Cortex of kidney (tissue), 1 donor: ENCODE measurements at places on chromosomes 4 and X.

DNA sequence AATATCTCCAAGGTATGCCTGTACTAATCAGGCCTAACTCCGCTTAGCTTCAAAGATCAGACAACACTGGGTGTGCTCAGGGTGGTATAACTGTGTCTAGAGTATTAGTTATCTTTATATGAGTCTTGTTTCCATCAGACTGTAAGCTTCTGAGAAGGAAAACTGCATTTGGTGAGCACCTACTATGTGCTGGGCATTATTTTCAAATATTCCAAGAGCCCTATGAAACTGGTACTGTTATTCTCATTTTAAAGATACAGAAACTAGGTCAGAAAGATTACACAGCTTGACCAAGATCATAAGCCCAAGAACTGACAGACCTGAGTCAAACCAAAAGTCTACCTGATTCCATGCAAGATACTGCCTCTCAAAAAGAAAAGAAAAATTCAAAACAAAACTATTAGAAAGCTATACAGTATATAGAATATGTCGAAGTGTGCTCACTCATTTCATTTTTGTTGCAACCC is 44.4 kb downstream of the LRBA start:
- DNase-seq, result no peak

DNA sequence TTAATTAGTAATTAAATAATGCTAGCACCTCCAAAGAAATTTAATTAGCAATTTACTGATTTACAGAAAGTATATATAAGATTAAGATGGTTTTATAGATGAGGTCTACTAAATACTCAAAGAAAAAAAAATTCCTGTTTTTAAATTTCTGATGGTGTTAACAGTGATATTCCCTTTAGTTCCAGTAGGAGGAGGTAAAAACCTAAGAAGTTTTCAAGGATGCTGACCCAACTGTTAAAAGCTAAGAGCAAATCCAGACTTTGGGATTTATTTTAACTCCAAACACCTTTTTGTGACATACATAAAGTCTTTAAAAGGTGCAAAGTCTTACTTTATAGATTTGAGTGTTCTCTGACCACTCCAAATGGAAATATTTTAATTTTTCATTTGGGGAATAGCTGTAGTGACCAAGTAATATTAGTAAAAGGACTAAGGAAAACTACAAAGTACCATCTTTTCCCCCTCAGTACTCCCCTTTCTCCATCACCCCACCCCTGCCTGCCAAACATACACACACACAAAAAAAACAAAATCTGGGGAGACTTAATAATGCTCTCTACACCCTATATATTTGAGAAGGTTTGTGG is 34.2 kb upstream of the CSN1S1 start:
- no peak for DNase-seq

DNA sequence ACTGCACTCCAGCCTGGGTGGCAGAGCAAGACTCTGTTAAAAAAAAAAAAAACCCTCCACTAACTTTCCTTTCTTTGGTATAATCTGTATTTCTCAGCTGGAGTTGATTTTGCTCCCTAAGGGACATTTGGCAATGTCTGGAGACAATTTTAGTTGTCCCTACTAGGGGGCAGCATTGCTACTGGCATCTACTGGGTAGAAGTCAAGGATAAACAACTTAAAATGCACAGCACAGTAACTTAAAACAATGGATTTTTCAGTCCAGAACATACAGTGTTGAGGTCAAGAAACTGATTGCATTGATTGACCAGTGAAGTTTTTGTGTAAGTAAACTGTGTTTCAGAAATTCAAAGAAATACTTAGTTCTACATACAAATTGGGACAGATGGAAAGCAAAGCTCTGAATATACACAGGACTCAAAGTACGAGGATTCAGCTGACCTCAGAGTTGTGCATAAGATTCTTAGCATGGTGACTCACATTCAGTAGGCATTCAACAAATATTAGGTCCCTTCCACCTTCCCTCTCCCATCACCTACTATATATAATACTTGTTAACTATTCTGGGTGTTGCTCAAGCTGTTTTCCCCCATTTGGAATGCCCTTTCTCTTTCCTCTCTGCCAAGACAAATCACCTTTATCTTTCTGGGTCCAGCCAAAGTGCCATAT is 8.8 kb downstream of the DDX53 start:
- no peak for DNase-seq

- no peak for DNase-seq
Observed at GRCh38 chr4:23163647-23164436, 471.1 kb downstream of the GBA3 start.

GRCh38 chrX:101397779-101398178 is 7.0 kb downstream of the RPL36A start:
- no peak for DNase-seq

- no peak for DNase-seq
Observed at GRCh38 chrX:100376576-100376975, 33.5 kb downstream of the PCDH19 start.

DNA sequence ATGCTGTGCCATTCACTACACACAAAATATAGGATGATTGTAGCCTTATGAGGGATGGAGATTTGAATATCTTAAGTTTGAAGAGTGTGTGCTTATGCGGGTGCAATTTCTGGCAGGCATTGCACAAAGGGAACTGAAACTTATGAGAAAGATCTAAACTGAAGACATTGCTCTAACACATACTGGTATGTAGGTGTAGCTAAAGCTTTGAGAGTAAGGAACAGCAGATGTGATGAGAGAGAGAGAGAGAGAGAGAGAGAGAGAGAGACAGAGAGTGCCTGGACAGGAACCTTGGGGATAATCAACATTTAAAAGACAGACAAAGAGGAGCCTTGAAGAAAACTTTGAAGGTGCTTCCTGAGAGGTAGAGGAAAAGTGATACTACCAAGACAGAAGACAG is 379.7 kb downstream of the SPRY1 start:
- DNase-seq, result no peak

GRCh38 chr4:152988721-152989553 is 52.8 kb downstream of the FHDC1 start:
- DNase-seq, result no peak

DNA sequence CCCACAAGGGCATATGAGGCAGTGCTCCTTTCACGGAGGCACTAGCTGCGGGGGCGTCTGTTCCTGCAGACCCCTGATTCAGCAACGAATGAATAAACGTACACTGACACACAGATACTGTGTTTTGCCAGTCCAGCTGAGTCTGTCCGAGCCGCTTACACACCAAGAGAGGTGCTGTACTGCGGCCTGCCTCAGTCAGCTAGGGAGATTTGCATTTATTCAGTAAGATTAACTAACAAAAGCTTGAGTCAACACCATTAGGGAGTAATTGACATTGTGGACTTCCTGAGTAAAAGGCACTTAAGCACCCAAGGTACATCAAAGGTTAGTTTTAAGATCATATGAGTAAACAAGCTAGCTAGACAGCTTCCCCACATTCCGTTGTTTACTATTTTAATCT is 31.0 kb upstream of the BEX4 start:
- no peak for DNase-seq

- DNase-seq, result no peak
Observed at GRCh38 chr4:185599553-185600243, 64.4 kb upstream of the PDLIM3 start.

DNA sequence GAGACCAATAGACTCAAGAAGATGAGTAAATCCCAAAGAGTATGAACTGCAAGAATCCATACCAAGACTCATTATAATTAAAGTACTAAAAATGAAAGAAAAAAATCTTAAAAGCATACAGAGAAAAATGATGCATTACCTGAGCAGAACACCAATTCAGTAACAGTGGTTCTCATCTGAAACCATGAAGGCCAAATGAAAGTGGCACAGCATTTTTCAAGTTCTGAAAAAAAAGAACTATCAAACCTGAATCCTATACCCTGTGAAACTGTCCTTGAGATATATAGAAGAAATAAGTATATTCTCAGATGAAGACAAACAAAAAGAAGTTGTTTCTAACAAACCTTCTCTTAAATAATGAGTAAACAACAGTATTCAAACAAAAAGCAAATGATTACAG is 39.6 kb upstream of the TMPRSS11A start:
- no peak for DNase-seq

- DNase-seq, result no peak
Observed at GRCh38 chr4:147651563-147651962, 32.4 kb downstream of the PRMT9 start.

DNA sequence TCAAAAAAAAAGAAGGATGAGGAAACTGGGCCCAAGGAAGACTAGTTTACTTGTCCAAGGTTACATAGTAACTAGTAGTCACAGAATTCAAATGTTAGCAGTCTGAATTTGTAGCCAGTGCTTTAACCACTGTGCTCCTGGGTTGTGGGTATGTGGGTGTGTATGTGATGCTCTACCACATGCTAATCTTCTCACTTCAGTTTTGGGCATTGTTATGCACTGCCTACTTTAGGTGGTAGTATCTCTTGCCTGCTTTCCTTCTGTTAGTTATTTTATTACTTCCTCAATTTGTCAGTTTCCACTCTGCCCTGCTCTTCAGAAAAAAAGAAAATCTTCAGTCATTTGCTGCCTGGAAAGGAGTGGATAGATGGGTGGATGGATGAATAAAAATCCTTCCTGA is 219.2 kb downstream of the RPA4 start:
- no peak for DNase-seq

- no peak for DNase-seq
Observed at GRCh38 chrX:1294301-1295067, 25.9 kb downstream of the CSF2RA start.

DNA sequence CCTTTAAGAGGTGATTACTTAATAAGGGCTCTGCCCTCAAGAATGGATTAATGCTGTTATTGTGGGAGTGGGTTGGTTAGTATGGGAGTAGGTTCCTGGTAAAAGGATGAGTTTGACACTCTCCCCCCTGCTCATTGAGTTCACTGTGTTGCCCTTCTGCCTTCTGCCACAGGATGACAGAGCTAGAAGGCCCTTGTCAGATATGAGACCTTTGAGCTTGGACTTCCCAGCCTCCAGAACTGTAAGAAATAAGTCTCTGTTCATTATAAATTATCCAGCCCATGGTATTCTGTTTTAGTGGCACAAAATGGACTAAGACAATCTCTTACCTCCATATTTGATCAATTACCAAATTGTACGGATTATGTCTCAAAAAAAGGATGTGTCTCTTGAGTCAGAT is 114.3 kb upstream of the NAP1L5 start:
- DNase-seq, result no peak

- no peak for DNase-seq
Observed at GRCh38 chr4:71184195-71184781, 154.5 kb upstream of the SLC4A4 start.

DNA sequence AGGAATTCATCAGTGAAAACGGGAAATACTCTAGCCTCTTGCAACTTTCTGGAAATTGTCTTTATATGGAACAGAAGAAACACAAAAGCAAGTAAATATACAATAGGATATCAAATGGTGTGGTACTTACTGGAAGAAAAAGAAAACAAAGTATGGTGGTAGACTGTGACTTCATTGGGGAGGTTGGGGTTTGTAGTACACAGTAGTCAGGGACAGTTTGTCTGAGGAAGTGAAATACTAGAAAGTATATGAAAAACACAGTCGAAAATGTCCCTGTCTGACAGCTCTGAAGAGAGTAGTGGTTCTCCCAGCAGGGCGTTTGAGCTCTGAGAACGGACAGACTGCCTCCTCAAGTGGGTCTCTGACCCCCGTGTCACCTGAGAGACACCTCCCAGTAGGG is 390.0 kb upstream of the NWD2 start:
- no peak for DNase-seq

DNA sequence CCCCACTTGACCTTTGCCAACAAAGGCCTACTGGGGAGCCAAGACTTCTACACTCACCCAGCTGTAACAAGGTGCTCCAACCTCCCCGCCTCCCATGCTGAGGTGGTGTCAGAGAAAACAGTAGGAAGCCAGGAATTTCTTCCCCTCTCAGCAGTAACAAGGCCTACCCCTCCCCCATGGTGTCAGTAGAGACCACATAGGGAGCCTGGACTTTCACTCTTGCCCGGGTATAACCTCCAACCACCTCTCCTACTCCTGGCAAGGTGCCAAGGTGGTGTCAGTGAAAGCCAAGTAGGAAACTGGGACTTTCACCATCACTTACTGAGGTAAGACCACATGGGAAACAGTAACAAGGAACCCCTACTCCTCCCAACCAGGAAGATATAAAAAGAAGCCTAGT is 93.1 kb downstream of the SLC16A2 start:
- DNase-seq, result no peak

- DNase-seq, result no peak
Observed at GRCh38 chr4:128725405-128726055, 84.0 kb upstream of the JADE1 start.

GRCh38 chr4:94722748-94723147 is 35.0 kb upstream of the BMPR1B start:
- no peak for DNase-seq

- no peak for DNase-seq
Observed at GRCh38 chr4:52907510-52907909, 45.4 kb downstream of the RASL11B start.

DNA sequence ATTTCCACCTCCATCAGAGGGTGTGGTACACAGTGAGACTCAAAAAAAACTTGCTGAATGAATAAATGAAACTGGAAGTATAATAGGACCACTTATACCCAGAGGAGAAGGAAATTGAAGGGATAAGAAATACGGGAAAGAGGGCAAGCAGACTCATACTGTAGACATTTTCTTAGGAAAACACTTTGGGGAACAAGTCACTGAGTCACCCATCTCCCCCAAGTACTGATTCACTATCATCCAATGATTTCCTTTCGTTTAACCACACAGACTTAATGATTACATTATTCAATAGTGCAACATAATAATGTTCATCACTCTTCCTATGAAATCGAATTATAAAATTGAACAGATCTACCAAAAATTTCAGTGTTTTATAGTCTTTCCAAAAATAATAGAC is 97.1 kb downstream of the LDB2 start:
- DNase-seq, result no peak

GRCh38 chrX:15151267-15152186 is 118.4 kb downstream of the ASB9 start:
- DNase-seq, result no peak

- DNase-seq, result no peak
Observed at GRCh38 chr4:84441758-84442377, 57.2 kb downstream of the NKX6-1 start.

DNA sequence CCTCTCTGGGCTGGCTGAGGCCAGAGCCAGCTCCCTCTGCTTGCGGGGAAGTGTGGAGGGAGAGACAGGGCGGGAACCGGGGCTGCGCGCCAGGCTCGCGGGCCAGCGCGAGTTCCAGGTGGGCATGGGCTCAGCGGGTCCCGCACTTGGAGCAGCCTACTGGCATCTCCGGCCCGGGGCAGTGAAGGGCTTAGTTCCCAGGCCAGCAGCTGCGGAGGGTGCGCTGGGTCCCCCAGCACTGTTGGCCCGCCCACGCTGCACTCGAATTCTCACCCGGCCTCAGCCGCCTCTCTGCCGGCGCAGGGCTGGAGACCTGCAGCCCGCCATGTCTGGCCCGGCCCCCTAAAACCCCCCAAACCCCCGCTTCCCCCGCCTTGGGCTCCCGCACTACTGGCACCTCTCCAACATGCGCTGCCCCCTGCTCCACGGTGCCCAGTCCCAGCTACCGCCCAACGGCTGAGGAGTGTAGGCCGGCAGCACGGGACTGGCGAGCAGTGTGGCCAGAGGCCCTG is 33.8 kb upstream of the FAT4 start:
- no peak for DNase-seq
